ENCODE measurements at places on chromosomes 5 and 9. TPM values are rescaled to one million over a fixed set of nuclear protein-coding genes. Genes with fewer than 3 reads are reported as not detected.

The LCN1 gene
- total RNA-seq, result not detected

- no peak overlapping the region for H3K27ac ChIP-seq
- peaks cover 11% of the 10 kb centered on the region for H3K4me1 ChIP-seq
- no peak overlapping the region for H3K4me3 ChIP-seq
- no peaks in the 10 kb centered on the region for H3K36me3 ChIP-seq
- no peaks in the 10 kb centered on the region for H3K27me3 ChIP-seq
Observed at GRCh38 chr9:115810166-115810565, 343.4 kb upstream of the PAPPA start.

The FOXD4L4 gene
- under 0.01 TPM for total RNA-seq

- H3K4me1 ChIP-seq, result no peaks in the 10 kb centered on the region
- no peak overlapping the region for H3K4me3 ChIP-seq
- no peak overlapping the region for H3K27ac ChIP-seq
- DNase-seq, result no peak
Observed at GRCh38 chr9:96087669-96088299, 212.3 kb downstream of the ERCC6L2 start.

The CDK9 gene
- 54.8 TPM for total RNA-seq

DNA sequence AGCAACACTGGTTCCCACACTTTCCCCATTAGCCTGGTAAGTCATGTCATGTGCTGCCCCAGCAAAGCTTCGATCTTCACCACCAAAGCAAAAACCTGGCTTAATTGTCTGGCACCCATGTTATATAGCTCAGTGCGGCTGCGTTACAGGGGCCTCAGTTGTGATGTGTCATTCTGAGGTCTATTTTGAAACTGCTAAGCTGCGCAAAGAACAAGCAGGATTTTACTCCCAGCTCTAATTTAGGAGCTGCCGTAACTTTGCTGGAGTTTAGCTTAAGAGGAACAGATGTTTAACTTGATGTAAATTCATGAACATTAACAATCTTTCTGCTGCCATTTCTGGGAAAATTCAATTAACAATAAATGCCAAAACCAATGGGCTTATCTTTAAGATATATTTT is 274.1 kb downstream of the HSPA4 start:
- DNase-seq, result no peak
- H3K36me3 ChIP-seq, result no peaks in the 10 kb centered on the region
- H3K4me3 ChIP-seq, result no peak overlapping the region
- H3K4me1 ChIP-seq, result no peaks in the 10 kb centered on the region

DNA sequence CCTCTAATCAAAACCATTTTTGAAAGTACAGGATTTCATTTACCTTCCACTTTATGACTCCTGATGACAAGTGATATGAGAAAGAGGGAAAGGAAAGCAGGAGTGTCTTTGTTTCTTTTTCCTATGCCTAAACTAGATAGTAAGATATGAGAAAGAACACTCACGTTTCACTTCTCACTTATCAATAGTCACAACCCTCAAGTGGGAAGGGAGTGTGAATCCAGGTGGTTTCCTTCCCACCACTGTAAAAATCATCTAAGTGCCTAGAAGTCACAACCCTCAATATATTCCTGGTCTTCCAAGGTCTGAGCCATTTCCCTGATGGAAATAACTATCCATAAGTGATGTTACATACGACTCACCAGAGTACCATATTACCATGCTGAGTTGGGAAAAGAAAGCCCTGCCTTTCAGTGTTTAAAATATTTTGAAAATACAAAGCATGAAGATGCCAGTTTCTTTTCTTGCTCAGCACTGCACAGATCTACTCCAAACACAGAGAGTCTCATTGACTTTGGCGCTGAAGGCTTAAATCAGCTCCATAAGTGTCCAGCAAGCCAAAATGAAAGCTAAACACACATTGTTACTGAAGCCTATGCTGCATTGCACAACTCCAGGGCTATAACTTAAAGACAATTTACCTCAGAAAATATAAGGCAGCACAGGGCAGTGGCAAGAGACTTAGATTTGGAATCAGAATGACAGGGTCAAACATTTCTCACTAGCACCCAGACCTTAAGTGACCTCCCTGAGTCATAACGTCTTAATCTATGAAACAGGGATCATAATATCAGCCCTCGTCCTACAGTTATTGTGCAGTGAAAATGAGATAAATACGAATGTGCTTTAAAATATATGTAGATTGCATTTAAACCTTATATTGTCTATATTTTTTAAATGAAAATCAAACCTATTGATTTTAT is 301.2 kb downstream of the KIAA0825 start:
- no peak for DNase-seq
- peak overlapping the region; percentile 15 for H3K4me3 ChIP-seq
- H3K4me1 ChIP-seq, result no peaks in the 10 kb centered on the region
- no peak overlapping the region for H3K27ac ChIP-seq
- no peaks in the 10 kb centered on the region for H3K36me3 ChIP-seq

The SLC6A18 gene
- total RNA-seq, result not detected

GRCh38 chr5:958701-959571 is 49.7 kb upstream of the NKD2 start:
- peak; percentile 93 for DNase-seq
- peaks cover 33% of the 10 kb centered on the region for H3K4me1 ChIP-seq
- H3K27ac ChIP-seq, result peak overlapping the region; percentile 66
- H3K36me3 ChIP-seq, result no peaks in the 10 kb centered on the region

The IDNK gene
- 4.0 TPM for total RNA-seq

DNA sequence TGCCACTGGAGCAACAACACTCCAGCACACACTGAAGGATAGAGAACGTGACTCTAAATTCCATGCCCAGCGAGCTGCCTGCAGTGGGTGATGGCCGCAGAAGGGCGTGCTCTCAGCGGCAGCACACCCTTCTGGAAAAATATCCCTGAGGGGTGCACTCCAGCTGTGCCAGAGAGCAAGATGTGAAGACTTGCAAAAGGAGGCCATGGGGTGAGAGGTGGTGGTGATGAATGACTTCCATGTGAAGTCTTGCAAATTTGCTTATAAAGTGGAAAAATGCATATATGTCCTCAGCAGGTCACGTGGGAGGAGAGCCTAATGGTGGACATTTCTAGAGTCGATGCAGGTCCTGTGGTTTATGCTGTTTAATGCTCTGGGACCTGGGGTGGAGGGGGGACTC is 39.8 kb upstream of the COL5A1 start:
- H3K4me1 ChIP-seq, result peaks cover 15% of the 10 kb centered on the region
- H3K27ac ChIP-seq, result peak overlapping the region; percentile 94
- peak; percentile 68 for DNase-seq
- H3K27me3 ChIP-seq, result no peaks in the 10 kb centered on the region
- H3K4me3 ChIP-seq, result no peak overlapping the region

- no peak overlapping the region for H3K4me3 ChIP-seq
- DNase-seq, result no peak
- peaks cover 17% of the 10 kb centered on the region for H3K27me3 ChIP-seq
Observed at GRCh38 chr9:94630833-94631232, 8.5 kb downstream of the FBP1 start.

DNA sequence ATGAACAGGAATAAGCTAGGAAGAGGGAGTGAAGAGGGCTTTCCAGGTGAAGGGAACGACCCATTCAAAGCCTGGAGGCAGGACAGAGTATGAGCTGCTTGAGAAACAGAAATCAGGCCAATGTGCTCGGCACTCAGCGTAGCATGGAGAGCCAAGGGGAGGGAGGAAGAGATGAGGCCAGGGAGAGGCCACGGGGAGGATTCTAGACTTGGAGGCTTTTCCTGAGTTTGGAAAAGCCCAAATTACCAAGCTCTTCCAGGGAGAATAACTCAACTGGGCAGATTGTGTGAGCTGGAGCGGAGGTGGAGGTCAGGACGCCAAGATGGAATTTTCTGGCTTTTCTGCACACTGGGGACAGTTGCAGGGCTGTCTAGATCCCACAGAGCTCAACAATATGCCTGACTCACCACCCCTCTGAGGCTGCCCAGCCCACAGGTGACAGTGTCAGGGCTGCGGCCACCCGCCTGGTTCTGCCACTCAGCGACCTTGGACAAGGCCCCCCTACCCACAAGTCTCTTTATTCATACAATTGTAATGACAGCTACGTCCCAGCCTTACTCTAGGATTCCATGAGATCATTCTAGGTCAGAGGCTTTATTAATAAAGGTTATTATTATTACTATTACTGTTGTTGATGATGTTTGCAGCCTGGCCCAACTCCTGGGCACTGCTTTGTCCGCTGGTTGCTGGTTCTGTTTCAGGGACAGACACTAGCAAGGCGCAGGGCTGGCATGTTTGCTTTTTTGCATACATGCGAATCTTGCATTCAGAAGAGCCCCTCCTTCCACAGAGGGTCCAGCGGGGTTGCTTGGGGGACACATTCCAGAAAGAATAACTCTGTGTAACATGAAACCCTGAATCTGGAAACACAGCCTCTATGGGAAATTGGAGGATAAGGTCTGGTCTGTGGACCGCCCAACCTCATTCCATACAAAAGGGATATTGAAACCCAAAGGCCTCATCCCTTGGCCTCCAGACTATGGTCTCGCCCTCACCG is 9.4 kb upstream of the LMX1B start:
- no peak overlapping the region for H3K27ac ChIP-seq
- DNase-seq, result peak; percentile 45
- H3K36me3 ChIP-seq, result no peaks in the 10 kb centered on the region
- H3K4me1 ChIP-seq, result no peaks in the 10 kb centered on the region
